Hindlimb muscle (tissue), 1 donor: ENCODE measurements at places on chromosomes 1 and 21. TPM values are rescaled to one million over a fixed set of nuclear protein-coding genes. Genes with fewer than 3 reads are reported as not detected.
A peak's percentile ranks its signal among the peaks of the same experiment; 100 is the strongest.

DNA sequence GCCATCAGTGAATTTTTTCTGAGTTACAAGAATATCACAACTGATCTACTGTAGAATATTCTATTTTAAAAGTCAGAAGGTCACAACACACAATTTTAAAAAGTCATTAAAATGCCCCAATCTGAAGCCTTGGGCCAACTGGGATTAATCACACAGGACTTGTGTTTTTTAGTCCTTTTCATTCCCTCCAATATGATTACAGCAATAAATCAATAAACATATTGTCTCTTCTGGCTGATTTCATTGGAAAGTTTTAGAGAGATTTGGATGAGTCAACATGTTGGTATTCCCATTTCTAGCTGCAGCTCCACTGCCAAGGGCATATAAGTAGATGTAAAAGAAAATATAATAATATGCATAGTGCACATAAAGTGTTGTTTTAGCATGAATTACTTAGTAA lies 85.8 kb downstream of the NIBAN1 start:
- DNase-seq, result no peak

GRCh38 chr1:47438165-47439016 lies 547 bp downstream of the FOXD2 start:
- no peak for DNase-seq

GRCh38 chr1:116556289-116557006 lies 14.4 kb downstream of the CD58 start:
- no peak for DNase-seq

GRCh38 chr1:32665915-32666314 lies 14.9 kb downstream of the RBBP4 start:
- no peak for DNase-seq

The SUSD4 gene
- 2.0 TPM for polyA plus RNA-seq

DNA sequence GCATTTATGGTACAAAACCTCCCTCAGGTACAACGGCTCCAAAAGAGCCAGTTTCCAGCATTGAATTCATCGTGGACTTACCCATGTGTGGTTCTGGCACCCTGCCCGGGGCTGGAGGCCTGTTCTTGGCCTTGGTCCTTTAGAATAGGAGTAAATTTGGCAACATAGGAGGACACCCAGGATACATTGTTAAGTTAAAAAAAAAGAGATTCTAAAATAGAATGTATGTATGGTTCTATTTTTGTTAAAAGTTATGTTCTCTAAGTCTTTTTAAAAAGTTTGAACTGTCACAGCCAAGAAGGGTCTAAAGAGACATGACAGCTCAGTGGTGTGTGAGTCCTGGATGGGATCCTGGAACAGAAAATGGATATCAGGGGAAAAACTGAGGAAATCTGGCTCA lies 25.9 kb downstream of the EPHX1 start:
- no peak for DNase-seq

DNA sequence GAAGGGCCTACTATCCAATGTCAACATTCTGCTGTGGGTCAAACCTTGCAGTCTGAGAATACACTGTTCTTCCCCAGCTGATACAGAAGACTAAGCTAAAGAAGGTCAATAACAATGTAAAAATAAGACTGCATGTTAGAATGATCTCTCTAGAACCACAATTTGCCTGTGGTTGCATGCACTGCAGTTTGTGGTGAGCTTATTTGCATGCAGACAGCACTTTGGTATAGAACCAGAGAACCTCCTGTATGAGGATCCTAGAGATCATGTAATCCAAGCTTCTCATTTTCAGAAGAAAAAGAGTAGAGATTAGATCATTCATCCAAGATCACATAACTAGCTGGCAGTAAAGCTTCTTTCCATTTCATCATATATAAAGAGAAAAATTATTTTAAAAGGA lies 15.8 kb downstream of the SYNJ1 start:
- no peak for DNase-seq

The SPATA45 gene
- polyA plus RNA-seq, result 0.40 TPM

- no peak for DNase-seq
These were observed 211.1 kb downstream of the MRPL39 start for GRCh38 chr21:25396135-25396711.

DNA sequence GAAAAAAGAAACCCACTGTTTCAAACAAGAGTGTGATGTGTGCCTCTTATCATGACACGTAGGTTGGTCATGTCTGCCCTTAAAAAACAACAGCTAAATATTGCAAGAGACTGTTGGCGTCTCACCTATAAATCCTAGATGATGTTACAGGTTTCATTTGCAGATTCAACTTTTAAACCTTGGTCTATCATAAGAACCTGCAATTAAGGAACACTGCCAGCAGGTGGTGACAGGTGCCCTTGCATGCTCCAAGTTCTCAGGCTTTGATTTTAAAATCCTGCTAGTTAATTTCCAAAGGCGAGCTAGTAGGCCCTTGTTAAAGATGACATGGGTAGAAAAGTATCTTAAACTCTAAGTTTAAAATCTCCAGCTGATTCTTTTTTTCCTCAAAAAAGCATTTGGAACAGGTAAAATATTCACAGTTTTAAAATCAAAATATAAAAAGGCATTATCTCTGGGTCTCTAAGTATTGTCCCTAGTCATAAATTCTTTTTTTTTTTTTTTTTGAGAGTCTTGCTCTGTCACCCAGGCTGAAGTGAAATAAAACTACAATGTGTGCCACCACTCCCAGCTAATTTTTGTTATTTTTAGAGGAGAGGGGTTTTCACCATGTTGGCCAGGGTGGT lies 39.1 kb downstream of the CLSTN1 start:
- DNase-seq, result peak; percentile 23

DNA sequence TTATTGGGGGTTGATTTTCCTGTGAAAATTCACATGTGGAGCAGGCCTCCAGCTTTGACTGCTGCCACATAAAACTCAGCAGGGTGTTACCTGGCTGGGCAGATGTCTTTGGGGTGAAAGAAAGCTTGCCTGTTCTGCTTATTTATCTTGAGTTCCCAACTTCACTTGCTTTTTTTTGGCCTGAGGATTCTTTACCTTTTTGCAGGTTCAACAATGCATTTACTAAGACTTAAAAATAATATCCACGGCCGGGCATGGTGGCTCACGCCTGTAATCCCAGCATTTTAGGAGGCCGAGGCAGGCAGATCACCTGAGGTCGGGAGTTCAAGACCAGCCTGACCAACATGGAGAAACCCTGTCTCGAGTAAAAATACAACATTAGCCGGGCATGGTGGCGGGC lies 509.1 kb downstream of the KIF26B start:
- DNase-seq, result no peak

GRCh38 chr1:11358984-11359383 lies 86.0 kb downstream of the UBIAD1 start:
- DNase-seq, result no peak

The CELA2B gene
- 4.1 TPM for polyA plus RNA-seq

The KRTAP13-2 gene
- polyA plus RNA-seq, result not detected

GRCh38 chr1:32336963-32337675 lies 1.1 kb upstream of the MARCKSL1 start:
- DNase-seq, result no peak

DNA sequence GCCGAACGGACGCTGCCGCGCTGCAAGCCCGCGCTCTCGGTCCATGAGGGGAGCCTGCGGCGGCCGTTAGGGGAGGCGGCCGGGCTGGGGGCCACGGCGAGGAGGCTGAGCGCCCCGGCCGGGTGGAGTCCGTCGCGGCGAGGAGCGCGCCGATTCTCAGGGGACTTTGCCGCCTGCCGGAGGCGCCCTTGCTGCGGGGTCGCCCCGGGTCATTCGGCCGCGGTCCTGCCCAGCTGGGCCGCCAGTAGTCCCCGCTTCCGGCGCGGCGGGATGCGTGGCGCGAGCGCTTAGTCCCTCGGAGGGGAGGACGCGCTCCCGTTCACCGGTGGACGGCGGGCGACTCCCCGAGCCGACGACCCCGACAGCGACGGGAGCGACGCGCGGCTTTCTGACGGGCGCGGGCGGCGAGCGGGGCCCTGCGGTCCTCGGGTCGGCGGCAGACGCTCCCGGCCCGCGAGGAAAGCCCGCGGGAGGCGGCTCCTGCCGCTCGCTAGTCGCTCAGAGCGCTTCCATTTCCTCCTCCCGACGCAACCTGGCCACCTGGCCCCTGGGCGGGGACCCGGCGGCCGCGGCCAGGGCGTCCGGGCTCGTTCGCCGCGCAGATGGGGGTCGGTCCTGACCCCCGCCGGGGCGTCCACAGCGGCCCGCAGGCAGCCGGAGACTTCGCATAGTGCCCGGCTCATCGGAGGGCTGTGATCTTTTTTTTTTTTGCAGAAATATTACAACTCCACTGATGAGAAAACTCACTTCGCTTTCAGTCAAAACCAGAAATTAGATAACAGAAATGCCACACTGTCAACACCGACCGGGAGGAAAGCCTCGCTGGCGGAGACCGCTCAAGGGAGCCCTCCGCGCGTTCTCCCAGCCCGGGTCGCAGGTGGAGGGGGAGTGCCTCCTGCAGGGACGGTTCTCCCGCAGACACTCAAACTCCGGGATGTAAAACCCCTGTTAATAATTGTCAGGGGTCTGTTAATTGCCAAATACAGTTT lies 641 bp upstream of the ZBTB21 start:
- DNase-seq, result no peak

GRCh38 chr1:48341221-48341620 lies 118.7 kb downstream of the SLC5A9 start:
- no peak for DNase-seq

The IVL gene
- 0.36 TPM for polyA plus RNA-seq

GRCh38 chr1:228978484-228979324 lies 243.4 kb downstream of the RHOU start:
- peak; percentile 55 for DNase-seq

- DNase-seq, result no peak
These were observed 65.5 kb upstream of the DPYD start for GRCh38 chr1:97986041-97987005.

The ENSA gene
- 97.4 TPM for polyA plus RNA-seq

GRCh38 chr1:205109269-205109668 lies 12.5 kb downstream of the RBBP5 start:
- DNase-seq, result no peak

GRCh38 chr1:153586347-153586746 lies 20.7 kb upstream of the S100A2 start:
- no peak for DNase-seq

- no peak for DNase-seq
These were observed 934.2 kb downstream of the TTLL7 start for GRCh38 chr1:83064589-83065242.
